ENCODE measurements at places on chromosomes 12 and 14.

DNA sequence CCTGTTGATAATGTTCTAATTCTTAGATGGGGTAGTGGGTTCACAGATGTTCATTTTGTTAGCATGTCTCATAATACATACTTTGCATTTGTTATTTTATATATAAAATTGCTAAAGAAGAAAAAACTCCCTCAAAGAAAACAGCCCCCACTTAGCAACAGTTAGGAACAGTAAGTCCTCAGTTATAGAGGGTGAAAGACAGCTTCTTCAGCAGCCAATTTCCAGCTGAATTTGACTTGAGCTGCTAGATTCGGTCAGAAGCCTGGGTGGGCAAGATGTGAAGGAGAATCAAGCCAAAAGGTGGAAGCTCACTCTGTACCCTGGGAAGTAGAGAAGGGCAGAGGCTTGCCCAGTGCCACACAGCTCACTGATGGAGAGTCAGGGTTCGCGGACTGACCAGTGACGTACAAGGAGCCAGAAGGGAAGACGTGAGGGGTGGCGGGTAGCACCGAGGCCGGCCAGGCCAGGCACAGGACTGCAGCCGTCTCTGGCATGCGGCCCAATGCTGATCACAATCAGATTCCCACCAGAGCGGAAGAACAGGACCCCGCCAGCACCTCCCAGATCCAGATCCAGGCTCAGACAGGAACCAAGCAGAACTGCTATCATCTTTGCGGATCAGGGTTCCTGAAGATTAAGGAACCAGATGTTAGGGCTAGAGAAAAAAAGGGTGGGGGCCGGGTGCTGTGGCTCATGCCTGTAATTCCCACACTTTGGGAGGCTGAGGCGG is 30.4 kb upstream of the VWF start:
- DNase-seq: no peak

DNA sequence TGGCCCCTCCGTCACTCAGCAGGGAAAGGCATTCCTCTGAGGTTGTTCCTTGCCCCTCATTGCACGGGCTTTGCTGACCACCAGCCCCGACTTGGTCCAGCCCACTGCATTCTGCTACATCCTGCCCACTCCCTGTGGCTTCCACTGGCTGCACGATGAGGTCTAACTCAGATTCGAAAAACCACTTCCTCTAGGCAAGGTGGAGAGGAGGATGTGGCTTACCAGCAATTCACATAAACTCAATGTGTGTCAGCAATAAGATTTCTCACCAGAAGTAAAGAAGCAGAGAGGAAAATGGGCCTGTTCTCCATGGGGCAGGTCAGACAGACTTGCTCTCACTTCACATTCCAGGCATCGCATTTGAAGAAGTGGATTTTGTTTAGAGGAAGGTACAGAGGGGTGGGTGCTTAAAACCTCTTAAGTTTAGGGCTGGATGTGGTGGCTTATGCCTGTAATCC is 14.7 kb downstream of the GPR68 start:
- peak; percentile 25 for DNase-seq

DNA sequence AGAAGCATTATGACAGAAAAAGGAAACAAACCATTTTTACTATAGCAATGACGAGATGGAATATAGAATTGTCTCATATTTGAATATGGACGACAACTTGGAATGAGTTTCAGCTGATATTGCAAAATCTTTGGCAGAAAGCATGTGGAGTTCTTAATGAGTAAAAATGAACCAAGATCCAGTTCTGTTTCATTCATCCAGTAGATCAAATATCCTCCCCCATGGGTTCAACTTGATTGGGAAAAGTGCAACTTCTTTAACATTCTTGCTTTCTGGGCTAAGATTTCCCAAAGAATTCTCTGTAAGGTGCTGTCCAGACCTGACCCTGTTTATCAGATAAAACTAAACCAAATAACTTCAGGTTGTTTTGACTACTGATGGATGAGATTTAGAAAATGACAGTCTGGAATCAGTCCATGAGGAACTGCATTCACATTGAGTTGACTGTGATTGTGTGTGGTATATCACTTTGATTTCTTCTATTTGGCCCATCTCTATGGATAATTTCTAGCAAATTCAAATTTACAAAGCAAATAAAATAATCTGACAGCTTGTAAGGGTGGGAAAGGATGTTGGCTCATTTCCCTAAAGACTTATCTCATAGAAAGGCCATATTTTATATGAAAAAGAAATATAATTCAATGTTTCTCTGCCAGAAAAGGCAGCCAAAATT is 267.4 kb downstream of the ADAMTS20 start:
- DNase-seq: no peak

DNA sequence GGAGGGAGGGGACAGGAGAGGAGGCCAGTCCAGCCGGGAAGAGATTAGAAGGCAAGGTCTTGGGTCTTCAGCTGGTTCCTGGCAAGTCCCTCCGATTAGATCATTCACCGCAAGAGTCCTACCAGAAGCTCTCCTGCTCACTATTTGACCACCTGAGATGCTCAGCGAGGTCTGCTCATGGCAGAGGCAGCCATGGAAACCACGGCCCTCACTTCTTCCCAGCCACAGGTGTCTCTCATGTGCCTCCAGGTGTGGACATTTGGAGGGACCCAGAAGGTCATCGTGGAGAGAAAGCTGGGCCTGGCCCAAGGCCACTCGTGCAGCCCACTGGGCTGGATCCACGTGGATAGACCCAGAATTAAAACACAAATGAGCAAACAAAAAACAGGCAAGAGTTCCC is 99.5 kb downstream of the DICER1 start:
- DNase-seq: no peak

DNA sequence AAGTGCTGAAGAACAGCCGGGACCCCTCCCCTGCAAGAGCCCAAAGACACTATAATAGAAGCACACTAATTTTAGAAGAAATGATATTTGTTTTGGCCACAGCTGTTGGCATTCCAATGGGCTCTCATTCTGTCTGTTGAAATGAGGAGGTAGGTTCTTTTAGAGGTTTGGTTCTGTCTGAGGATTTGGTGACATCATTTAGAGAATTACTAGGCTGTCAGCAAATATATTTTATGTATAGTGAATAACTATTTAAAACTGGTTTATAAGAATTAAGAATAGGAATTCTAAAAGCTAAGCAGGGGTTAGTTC is 200.7 kb upstream of the SLC38A2 start:
- DNase-seq: no peak

DNA sequence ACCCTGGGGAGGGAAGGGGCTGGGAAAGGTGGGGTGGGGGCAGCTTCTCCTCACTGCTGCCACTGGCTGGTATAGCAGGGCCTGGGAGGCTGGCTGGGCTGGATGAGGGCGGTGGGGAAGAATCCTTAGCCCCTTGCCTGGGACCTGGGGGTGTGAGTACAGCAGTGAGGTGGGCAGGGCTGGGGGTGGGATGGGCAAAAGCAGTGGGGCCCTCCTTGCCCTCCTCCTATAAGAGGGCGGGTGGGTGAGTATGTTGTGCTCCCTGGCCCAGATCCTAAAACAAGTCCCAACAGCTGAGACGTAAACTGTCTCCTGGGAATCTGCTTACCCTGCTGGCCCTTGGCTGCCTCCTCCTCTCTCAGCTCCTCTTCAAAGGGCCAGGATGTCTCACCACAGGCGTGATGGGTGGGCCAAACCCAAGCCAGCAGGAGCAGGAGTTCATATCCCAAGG is 2.2 kb downstream of the NCKAP5L start:
- DNase-seq: no peak

- no peak for DNase-seq
Measured at GRCh38 chr12:323507-323906, 60.9 kb upstream of the SLC6A13 start.

DNA sequence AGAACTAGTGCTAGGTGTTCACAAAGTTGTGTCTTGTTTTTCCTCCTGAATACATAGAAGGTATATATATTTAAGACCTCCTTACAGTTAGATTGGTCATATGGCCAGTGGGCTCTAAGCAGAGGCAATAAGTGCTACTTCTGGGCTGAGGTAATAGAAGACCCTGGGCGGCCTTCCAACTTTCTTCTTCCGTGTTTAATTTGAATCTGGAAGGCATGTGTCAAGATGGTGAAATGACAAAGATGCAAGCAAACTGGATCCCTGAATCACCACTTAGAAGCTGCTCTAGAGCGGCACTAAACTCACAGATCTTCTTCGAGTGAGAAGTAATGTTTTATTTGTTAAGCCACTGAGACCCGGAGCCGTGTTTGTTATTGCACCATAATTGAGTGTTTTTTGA is 201.0 kb upstream of the GZMB start:
- DNase-seq: no peak

- no peak for DNase-seq
Measured at GRCh38 chr12:107484230-107484629, 201.4 kb upstream of the PWP1 start.
